ENCODE measurements at places on chromosomes 3 and 15.
A peak's percentile ranks its signal among the peaks of the same experiment; 100 is the strongest.

- DNase-seq = no peak
These were observed 26.9 kb downstream of the CYP19A1 start for GRCh38 chr15:51311510-51311909.

DNA sequence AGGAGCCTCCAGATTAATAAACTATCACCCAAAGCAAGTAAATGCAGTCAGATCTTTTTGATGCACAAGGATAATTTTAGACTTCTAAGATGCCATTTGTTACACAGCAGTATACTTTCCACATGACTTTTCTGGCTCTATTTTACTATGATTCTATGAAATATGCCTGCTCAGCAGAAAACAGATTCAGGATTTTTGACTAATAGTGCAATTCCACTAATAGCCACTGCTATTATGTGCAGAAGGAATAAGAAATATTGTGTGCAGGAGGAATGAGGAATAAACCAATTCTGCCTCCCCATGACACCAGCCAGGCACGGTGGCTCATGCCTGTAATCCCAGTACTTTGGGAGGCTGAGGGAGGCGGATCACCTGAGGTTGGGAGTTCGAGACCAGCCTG is 11.5 kb upstream of the SPPL2A start:
- DNase-seq = no peak

DNA sequence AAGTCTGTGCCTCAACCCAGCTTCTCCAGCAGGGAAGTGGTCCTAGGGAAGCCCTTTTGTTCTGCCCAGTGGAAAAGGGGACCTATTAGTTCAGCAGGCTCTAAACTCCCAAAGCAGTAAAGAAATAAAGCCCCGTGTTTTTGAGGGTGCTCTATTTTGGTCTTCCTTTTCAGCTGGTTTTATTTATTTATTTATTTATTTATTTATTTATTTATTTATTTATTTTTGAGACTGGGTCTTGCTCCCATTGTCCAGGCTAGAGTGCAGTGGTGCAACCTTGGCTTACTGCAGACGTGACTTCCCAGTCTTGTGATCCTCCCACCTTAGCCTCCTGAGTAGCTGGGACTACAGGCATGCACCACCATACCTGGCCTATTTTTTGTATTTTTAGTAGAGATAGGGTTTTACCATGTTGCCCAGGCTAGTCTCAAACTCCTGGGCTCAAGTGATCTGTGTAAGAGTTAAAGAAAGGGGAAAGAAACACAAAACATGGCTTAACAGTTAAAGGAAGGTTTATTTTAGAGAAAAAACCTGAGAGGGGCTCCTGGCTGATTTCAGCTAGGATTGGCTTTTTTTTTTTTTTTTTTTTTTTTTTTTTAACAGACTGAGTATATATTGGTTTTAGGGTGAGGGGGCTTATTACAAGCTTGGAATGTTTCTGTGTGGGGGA is 154.6 kb downstream of the CLSTN2 start:
- DNase-seq = no peak

DNA sequence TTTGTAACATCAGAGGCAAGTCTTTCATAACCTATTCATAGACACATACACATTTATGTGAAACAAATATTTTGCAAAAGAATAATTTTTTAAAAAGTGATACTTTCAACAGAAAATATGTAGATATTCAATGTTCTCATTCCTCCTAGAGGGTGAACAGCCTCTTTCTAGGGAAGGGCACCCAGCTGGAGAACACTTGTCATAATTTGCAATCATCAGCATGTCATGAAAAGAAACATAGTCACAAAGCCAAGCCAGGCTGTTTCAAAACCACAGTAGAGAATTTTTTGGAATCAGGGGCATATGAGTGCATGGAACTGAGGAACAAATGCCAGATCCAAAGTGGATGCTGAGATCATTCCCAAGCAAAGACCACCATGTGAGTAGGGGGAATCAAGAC is 406.9 kb upstream of the ADAMTS9 start:
- DNase-seq = no peak

- DNase-seq = peak; percentile 32
These were observed 236.3 kb downstream of the MEX3B start for GRCh38 chr15:81809543-81809942.

- no peak for DNase-seq
These were observed 52.1 kb upstream of the MYRIP start for GRCh38 chr3:39757307-39757706.

DNA sequence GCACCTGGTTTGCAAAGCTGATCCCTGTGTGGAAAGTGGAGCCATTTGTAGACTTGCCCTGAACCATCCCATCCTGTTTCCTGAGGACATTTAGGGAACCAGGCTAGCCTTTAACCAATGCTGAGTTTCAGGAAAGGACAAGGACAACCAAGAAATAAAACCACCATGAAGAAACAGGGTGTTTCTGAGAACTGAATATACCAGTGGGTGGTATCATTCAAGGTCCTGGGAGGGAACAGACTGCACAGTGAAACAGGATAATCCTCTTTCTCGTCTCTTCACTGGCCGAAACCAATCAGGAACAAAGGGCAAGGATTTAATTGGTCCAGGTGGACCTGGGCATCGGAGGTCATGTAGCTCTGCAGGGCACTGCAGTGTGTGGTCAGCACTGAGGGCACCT is 21.8 kb downstream of the ZNF860 start:
- DNase-seq = no peak

DNA sequence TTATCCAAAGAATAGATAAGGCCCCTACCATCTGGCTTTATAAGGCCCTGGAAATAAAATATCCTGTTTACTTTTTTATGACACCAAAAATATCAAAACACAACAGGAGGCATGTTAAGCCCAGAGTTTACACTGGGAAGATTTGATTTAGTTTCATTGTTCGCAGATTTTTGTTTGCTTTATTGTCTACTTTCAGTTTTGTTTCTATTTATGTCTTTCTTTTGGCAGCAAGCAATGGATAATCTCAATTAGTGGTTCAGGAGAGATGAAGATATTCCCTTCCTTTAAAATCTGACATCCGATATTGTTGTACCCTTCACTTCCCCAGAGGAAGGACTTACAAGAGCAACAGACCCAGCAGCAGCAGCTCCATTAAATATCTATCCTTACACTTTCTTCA is 249.4 kb upstream of the ARPP21 start:
- DNase-seq = no peak

GRCh38 chr3:193053046-193053435 is 135.4 kb upstream of the MB21D2 start:
- DNase-seq = no peak

GRCh38 chr15:28888900-28889299 is 3.1 kb downstream of the APBA2 start:
- no peak for DNase-seq
